Fibroblast of skin of left quadriceps (primary cell): ENCODE measurements at places on chromosomes 16 and 17.

DNA sequence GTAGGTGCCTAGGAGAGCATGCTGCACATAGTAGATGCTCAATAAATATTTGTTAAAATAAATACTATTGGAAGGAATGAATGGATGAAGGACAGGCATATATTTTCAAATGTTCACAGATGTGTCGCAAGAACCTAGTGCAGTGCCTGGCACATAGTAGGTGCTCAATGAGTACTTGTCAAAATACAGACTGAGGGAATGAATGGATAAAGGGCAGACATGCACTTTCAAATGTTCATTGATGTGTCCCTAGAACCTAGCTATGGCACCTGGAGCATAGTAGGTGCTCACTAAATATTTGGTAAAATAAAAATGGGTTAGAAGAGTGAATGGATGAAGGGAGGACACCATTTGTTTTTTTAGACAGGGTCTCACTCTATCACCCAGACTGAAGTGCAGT is 26.1 kb downstream of the XYLT1 start:
- no peak for DNase-seq

DNA sequence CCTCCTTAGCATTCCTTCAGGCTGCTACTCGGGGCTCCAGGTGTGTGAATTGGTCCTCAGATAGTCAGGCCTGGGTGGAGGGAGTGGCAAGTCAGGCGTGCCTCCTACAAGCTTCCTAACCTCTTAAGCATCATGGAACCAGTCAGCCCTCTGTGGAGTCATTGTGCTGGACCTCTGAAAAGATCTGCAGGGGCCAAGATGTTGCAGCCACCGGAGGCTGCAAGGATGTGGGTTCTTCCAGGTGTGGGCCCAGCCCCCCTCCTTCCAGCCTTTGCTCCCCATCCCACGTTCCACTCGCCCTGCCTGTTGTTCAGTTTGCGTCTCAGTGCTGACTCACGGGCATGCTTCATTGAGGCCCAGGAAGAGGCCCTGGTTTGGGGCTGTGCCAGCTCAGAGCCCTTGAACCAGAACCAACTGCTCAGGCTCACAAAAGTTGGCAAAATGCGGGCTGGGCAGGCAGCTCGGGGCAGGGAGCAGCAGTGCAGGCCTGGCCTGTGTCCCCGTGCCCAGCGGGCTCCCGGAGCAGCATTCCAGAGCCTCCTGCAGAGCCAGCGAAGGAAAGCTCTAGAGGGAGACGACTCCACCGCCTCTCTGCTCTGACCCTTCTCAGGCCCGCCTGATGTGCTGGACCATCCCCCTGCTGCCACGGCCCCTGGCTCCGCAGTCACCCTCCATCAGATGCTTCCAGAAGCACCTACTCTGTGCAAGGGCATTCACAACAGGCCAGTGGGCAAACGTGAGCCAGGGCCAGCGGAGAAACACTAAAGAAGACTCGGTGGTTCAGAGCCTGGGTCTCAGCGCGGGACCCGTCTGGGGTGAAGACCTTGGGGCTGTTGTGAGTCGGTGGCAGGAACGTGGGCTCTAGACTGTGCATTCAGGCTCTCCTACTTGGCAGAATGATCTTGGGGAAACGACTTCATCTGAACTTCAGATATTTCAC is 7.5 kb downstream of the LDHD start:
- DNase-seq, result peak; percentile 67

DNA sequence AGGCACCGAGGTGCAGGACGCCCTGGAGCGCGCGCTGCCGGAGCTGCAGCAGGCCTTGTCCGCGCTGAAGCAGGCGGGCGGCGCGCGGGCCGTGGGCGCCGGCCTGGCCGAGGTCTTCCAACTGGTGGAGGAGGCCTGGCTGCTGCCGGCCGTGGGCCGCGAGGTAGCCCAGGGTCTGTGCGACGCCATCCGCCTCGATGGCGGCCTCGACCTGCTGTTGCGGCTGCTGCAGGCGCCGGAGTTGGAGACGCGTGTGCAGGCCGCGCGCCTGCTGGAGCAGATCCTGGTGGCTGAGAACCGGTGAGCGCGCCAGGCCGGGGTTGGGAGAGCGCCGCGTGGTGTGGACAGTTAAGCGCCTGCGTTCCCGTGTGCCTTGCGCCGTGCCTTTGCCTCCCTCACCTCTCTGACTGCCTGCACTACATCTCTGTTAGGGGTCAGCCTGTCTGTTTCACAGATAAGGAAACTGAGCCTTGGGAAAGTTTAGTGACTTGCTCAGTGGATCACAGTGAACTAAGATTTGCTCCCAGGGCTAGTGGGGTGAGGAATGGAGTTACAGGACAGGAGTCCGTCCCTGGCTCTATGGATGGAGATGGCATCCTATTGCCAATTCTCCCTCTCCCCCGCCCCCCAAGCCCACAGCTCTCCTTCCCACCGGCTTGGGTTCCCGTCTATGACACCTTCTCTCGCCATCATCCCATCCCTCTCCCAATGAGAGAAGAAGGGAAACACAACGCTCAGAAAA is 880 bp downstream of the SARM1 start:
- DNase-seq, result no peak

DNA sequence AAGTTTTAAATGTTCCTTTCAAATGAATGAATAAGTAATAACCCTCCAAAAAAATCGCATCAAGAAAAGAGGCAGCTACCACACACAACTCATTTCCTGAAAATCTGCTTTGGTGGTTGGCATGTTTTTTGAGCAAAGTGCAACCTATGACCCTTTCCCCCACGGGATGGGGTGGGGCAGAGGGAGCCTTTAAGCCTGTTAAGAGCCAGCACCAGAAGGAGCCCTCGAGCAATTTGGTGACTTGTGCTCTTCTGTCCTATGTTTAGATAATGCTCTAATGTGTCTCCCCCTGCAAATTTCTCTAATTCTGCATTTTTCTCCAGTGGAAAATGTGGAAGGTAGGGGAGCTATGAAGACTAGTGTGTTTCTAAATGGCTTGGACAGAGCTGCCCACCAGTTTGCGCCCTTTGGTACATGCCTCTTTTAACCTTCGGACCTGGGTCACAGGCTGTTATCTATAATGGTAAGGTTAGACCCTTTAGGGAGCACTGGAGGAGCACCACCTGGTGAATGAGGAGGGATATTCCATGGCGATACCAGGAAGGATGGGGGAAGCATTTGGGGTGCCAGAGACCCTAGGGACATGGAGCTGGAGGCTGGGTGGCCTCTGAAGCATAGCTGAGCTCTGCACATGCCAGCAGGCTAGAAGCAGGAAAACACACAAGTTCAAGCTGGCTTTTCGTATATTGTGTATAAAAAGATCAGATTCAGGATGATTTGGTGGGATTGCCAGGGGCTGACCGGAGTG is 1.6 kb downstream of the PYCARD start:
- no peak for DNase-seq

GRCh38 chr16:84952335-84953189 is 58.8 kb downstream of the ZDHHC7 start:
- peak; percentile 53 for DNase-seq

GRCh38 chr17:29016345-29017210 is 10.7 kb upstream of the SEZ6 start:
- DNase-seq, result no peak

- DNase-seq, result no peak
Observed at GRCh38 chr16:19657831-19658230, 60.2 kb downstream of the KNOP1 start.

DNA sequence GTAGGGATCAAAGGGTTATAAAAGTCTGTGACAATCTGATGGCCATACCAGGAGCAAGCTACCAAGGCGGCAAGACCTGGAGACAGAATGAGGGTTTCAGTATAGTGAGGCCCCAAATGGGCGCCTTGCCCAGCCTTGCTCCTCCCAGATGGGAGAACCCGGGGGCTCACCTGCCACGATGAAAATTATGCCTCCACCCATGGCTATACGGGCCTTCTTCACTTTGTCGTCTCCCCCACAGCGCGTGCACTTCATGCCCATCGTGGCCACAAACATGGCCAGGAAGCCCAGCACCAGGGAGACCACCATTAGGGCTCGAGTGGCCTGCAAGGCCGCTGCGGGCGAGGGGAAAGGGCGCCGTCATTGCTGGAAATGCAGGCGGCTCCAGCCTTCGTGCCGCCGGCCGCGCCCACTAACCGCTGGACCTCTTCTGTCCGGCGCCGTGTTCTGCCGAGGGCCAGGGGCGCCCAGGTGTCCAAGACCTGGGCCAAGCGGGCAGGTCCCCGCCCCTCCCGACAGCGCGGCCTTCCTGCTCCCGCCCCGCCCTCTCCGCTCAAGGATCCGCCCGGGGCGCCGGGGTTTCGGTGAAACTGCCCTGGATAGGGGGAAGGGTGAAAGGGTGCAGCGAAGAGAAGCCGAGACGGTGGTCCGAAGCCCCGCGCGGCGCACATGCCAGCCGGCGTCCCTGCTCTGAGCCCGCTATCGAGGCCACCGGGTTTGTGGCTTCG is 1.5 kb downstream of the CLDN7 start:
- no peak for DNase-seq

DNA sequence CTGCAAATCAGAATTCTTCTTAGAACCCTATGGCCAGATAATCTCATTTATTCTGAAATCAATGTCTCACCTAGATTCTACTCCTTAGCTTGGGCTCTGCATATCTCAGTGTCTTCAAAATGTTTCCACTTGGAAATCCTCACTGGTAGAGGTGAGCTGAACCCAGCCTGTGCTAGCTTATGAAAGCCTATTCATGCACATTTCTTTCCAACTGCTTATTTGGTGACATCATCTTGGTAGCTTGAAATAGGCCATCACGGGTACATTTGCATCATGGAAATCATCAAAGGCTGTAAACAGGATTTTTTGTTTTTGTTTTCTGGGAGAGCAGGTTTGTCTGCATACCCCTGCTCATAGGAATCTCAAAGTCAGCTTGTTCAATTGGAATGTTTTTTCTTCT is 130.8 kb downstream of the KCNJ18 start:
- DNase-seq, result no peak

GRCh38 chr16:85738923-85739715 is 11.8 kb downstream of the C16orf74 start:
- no peak for DNase-seq

- DNase-seq, result no peak
Observed at GRCh38 chr16:53048139-53048915, 4.4 kb downstream of the CHD9NB start.

DNA sequence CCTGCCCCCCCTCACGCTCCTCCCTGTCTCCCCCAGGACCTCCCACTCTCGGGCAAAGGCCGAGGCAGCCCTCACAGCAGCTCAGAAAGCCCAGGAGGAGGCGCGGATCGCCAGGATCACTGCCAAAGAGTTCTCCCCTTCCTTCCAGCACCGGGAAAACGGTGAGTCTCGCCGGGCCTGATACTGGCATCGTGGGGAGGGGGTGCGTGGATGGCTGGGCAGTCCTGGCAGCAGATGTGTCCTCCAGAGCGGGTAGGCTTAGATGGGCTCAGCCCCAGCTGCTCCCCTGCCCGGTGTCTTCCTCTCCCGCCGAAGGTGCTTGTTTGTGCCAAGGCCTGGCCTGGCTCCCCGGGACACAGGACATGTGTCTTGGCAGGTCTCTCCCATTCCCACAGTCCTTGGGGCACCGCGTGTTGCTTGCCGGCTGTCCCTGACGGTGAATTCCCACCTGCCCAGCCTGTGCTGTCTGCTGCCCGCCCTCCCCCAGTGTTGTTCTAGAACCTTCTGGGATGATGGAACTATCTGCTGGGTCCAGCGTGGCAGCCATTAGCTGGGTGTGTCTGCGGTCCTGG is 81.6 kb downstream of the KLHDC4 start:
- no peak for DNase-seq

DNA sequence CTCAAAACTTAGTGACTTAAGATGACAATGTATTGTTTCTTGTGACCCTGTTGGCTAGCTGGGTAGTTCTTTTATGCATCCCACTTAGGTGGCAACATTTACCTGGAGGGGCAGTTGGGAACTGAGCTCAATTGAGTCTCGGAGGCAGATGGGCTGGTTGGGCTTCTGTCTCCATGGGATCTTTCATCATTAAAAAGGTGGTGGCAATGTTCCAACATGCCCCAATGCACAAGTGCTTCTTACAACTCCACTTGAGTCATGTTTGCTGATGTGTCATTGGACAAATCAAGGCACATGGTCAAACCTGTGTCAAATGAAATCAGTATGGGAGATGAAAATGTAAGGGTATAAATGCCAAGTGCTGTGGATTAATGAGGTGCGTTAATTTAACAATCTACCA is 11.7 kb upstream of the HS3ST3B1 start:
- no peak for DNase-seq

- DNase-seq, result no peak
Observed at GRCh38 chr17:72305472-72305871, 184.7 kb downstream of the SOX9 start.

DNA sequence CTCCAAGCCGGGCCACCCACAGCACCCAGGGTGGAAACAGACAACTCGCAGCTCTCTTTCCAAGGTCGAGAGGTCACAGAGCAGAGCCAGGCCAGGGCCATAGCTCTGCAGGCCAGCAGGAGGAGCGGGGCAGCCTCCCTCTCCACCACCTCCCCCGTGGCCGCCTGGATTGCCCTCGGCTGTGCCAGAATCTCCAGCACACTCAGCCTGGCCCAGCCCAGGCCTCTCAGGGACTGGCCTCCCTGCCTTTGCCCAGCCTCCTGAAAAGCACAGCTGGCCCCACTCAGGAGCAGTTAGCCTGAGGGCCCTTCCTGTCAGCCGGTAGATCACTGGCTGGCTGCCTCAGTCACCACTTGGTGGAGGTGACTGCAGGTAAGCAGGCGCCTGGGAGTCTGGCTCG is 85.8 kb upstream of the SEC14L1 start:
- no peak for DNase-seq
